PC-9 (cell line): ENCODE measurements at places on chromosomes 2 and 18. TPM values are rescaled to one million over a fixed set of nuclear protein-coding genes. Genes with fewer than 3 reads are reported as not detected.

DNA sequence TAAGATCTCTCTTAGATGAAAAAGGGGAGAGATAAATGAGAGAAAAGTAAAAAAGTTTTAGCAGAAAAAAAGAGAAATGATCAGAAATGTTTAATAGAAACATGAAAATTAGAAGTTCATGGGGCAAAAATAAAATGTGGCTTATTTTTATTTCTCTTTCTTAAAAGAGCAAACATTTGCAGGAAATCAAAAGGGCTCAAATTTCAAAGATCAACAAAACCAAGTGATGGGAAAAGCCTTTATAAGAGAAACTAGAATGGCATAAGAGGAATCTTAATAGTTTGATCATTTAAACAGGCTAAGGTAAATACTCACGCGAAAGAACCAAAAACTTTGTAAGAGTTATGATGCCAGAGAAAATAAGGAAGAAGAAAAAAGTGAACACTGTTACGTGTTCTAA lies 23.3 kb upstream of the DAW1 start:
- no peaks in the 10 kb centered on the region for H3K36me3 ChIP-seq
- no peaks in the 10 kb centered on the region for H3K27me3 ChIP-seq
- no peak for DNase-seq
- H3K4me1 ChIP-seq: peaks cover 19% of the 10 kb centered on the region
- H3K27ac ChIP-seq: peak overlapping the region; percentile 59
- H3K4me3 ChIP-seq: no peak overlapping the region

DNA sequence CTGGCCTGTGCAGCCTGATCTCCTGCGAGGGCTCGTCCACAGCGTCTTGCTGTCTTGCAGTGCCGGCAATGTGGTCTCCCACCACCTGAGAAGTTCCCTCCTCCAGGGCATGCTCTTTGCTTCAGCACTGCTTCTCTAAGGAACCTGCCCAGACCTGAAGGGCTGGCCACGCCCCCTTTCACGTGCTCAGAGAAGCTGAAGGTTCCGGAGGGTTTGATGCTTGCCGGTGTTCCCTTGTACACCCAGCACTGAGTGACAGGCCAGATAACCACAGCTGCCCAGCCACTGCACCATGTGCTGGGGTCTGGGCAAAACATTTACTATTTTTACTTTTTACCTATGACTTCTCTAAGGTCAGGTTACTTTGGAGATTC lies 1.7 kb upstream of the POLR2D start:
- 0 out of 2 replicates have a peak, but pooled peaks cover 4% of the 10 kb centered on the region for H3K36me3 ChIP-seq
- no peaks in the 10 kb centered on the region for H3K27me3 ChIP-seq
- H3K27ac ChIP-seq: no peak overlapping the region
- peak; percentile 69 for DNase-seq
- H3K4me3 ChIP-seq: no peak overlapping the region; the same call in 1 of the 2 replicates

DNA sequence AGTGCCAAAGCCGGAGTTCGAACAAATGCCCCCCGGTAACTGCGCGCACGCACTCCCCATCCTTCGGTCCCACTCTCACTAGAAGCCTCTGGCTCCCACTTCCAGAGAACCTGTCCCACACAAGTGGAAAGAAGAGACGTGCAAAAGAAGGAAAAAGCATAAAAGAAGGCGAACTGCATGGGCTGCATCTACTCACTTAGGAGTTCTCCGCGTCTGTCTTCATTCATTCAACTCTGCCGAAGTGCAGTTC lies 312 bp downstream of the NR4A2 start:
- H3K27ac ChIP-seq: peak overlapping the region; percentile 80
- H3K36me3 ChIP-seq: no peaks in the 10 kb centered on the region
- H3K4me1 ChIP-seq: peaks cover 11% of the 10 kb centered on the region
- H3K4me3 ChIP-seq: peak overlapping the region; percentile 74
- DNase-seq: no peak

DNA sequence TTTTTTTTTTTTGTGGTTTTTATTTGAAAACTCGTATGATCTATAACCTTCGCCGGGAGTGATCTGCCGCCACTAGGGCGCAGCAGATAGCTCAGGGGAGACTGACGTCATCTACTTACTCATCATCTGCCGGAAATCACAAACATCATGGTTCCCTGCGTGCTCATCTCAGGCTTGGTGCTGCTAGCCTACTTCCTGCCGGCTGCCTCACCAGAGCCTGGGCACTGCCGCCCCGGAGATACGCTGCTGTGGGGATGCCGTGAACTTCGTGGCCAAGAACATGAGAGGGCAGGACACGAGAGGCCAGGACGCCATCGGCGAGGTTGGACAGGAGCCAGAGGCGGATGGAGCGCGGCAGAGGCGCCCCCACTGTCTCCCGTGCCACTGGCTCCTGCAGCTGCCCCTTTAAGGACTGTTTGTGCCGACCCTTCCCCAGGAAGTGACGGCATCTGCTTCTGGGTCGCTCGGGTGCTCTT lies 68.8 kb downstream of the DOK6 start:
- no peak for DNase-seq
- H3K4me1 ChIP-seq: no peaks in the 10 kb centered on the region
- H3K27ac ChIP-seq: no peak overlapping the region
- H3K27me3 ChIP-seq: no peaks in the 10 kb centered on the region

DNA sequence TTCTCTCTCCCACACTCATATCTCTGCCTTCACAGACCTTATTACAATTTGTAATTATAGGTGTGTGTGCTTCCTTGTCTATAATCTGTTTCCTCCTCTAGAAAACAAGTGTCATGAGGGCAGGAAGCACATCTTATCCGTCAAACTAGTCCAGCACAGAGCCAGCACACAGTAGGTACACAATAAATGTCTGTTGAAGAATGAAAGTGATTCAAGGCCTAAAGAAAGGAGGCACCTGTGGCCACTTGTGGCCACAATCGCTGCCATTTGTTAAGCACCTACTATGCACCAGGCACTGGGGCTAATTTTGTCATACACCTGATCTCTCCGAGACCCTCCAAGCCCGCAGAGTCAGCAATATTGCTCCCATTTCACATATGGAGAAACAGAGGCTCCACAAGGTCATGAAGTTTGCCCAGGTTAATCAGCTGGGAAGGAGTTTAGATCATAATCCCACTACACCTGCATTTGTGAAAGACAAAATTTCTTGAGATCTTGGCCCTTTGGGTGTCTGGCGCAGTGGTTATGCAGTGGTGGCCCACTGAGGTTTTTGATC lies 78.4 kb downstream of the TNS1 start:
- H3K27me3 ChIP-seq: no peaks in the 10 kb centered on the region
- no peak overlapping the region for H3K27ac ChIP-seq
- no peaks in the 10 kb centered on the region for H3K4me1 ChIP-seq
- no peak for DNase-seq

DNA sequence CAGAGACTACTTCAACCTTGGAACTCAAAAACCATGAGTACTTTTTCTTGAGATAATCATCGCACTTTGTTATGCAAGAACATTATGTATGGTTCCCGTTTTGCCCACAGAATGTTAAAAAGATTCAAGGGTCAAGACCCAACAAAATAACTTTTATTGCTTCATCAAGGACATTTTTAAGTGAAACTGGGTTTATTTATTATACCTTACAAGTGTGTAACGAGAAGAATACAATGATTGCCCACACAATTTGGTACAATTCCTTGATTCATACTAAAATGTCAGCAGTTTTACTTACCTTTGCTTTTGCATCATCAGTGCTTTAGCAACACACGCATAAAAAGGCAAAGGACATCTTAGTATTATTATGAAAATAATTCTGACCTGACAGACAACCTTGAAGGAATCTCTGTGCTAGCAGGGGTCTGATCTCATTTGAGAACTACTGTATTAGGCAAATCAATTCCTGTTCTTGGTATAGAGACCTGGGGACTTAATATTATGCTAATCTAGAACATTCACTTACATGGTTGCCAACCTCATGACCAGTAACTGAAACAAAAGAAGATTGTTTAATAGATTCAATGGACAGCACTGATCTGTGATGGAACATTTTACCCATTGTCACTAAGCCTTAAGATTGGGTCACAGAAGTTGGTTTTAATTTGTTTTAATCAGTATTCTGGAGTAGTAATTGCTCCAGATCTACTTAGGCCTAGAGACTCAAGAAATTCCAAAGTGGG lies 16.2 kb downstream of the CCDC88A start:
- no peak overlapping the region for H3K27ac ChIP-seq
- no peaks in the 10 kb centered on the region for H3K36me3 ChIP-seq
- no peak overlapping the region for H3K4me3 ChIP-seq

DNA sequence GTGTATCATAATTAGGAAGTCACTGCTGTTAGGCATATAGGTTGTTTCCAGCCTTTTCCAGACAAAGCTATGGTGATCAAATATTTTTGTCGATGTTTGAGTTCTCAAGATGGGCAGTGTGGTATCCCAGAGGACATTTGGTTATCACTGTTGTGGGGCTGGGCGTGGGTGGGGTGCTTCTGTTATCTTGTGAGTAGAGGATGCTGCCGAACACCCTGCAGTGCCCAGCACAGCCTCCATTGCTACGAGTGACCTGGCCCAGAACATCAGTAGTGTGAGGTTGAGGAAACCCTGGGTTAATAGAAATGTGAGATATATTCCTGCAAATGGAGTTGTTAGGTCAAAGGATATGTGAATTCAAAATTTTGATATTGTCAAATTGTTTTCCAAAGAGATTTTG lies 33.2 kb downstream of the ZNF236 start:
- DNase-seq: no peak
- H3K36me3 ChIP-seq: 0 out of 2 replicates have a peak, but pooled peaks cover 6% of the 10 kb centered on the region
- no peaks in the 10 kb centered on the region for H3K4me1 ChIP-seq
- no peak overlapping the region for H3K27ac ChIP-seq
- H3K27me3 ChIP-seq: no peaks in the 10 kb centered on the region
- H3K4me3 ChIP-seq: no peak overlapping the region

Gene SERPINB11
- not detected in 2 replicates for total RNA-seq

Gene DOK6
- total RNA-seq: not detected in 2 replicates

Gene GMCL1
- 15.1 and 17.4 TPM in 2 replicates for total RNA-seq

Gene MLPH
- 237 and 283 TPM in 2 replicates for total RNA-seq
